ENCODE measurements at places on chromosomes 1 and 21.
A peak's percentile ranks its signal among the peaks of the same experiment; 100 is the strongest.

DNA sequence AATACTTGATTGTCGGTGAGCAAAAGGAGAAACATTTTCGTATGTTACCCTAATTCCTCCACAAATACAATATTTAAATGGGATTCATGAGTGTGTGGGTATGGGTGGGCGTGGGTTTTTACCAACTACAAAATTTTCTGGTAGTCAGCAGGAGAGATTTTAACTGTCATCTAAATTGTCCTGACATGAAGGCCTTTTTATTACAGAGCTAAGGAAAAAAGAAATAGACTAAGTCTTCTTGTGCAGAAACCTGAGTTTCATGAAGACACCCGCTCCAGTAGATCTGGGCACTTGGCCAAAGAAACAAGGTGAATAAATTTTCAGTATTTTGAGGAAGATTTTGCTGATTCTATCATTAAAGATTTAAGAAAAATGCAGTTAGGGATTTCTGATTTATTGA lies 752 bp downstream of the RGS18 start:
- no peak for DNase-seq

GRCh38 chr1:8218351-8219092 lies 99.4 kb upstream of the SLC45A1 start:
- DNase-seq, result no peak

DNA sequence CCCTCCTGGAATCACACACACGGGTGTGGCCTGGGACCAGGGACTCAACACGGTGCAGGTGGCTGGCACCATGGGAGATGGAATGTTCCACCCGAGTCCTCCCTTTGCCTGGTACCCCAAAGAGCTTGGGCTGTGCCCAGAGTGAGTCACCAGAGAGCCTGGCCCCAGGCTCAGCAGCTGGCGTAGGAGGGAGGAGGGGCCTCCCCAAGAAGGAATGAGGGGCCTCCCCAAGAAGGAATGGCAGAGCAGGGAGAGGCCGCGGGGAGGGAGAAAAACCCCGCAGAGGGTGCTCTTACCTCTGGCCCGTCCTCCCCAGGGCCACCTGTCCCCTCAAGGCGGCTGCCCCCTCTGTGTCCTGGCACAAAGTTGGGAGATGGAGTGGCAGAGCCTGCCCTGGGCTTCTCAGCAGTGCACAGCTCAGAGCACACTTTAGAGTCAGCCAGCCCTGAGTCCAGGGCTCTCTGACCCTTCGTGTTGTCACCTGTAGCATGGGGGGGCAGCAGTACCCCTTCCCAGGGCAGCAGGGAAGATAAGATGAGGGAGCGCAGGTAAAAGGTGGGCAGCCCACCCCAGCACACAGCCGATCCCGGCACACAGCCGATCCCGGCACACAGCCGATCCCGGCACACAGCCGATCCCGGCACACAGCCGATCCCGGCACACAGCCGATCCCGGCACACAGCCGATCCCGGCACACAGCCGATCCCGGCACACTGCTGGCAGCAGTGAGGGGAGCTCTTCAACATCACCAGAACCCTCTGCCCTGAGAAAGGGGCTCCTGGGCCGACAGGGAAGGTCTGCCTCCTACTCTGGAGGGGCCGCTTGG lies 20.2 kb upstream of the KCNAB2 start:
- DNase-seq, result no peak

DNA sequence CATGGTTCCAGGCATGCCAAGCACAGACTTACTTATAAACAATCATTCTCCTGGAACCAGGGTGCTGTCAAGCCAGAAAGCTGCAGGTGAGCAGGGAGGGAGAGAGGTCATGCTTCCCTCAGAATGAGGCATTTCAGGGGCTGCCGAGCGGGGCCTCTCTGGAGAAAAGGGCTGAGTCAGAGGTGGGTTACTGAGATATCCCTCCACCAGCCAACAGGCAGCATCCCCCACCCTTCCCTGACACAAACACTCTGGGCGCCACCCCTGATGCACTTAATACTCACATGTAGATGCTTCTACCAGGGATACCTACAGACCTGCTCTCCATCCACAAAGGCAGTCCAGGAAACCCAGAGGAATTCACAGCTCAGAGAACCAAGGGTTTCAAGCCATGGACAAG lies 13.1 kb downstream of the STK40 start:
- DNase-seq, result no peak

GRCh38 chr1:207808911-207809555 lies 57.2 kb downstream of the CD46 start:
- no peak for DNase-seq

GRCh38 chr1:224615861-224616755 lies at the start of gene CNIH3:
CNIH3 (plus strand) TSS chr1:224616317; CDS start chr1:224617175, 858 bp downstream.
- DNase-seq, result peak; percentile 81

- no peak for DNase-seq
Measured at GRCh38 chr1:246651012-246651695, 73.1 kb upstream of the SCCPDH start.

- DNase-seq, result no peak
Measured at GRCh38 chr1:154179946-154180687, 11.8 kb downstream of the TPM3 start.

GRCh38 chr1:98053471-98054366 lies 132.9 kb upstream of the DPYD start:
- peak; percentile 75 for DNase-seq

DNA sequence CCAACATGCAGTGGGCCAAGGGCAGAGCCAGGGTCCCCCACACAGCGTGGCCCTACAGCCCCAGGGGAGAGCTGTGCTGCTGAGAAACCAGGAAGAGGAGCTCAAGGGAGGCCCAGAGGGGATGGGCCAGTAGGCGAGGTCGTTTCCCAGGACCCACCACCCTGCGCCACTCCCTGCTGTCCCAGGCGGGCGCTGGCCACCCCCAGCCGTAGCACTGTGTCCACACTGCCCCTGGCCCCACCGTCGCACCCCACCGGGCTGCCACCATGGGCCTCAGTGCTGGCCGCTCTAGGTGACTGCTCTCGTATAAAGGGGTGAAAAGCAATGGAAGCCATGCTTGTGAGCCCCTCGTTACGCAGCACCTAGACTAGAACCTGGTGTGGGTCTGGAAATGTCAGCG lies 22.4 kb downstream of the NADK start:
- DNase-seq, result no peak

- peak; percentile 82 for DNase-seq
Measured at GRCh38 chr1:31811605-31812004, 4.2 kb downstream of the SPOCD1 start.

DNA sequence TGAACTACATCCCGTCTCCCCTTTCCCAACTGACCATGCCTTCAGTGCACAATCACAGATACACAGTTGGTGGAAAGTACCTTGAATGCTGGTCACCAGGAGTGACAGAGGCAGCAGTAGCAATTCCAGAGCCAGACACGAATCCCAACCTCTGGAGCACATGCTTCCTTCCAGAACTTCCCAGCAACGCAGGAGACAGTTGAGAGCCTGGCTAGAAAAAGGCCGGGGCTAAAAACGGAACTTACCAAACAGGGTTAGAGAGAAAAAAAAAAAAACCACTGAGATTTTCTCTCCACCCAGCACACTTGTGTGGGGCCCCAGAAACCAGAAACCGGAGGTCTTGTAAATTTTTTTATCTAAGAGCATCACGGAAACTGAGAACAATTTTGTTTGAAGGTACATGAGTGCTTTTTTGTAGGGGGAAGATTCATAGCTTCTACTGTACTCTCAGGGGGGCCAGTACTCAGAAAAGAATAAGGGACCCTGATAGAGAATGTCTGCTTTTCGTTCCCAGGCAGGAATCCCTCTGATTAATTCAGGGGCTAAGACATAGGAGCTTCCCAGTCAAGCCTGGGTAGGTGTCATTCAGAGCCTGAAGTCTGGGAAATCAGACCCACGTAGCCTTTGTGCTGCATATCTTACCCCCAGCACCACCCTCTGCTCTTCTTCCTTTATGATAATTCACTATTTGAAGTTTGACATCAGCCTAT lies at the start of gene CD48:
Gene CD48, minus strand, starts transcription at position 221 of the 710 bp plus-strand sequence. Its CDS starts 59 bp downstream, at position 162.
- DNase-seq, result no peak

DNA sequence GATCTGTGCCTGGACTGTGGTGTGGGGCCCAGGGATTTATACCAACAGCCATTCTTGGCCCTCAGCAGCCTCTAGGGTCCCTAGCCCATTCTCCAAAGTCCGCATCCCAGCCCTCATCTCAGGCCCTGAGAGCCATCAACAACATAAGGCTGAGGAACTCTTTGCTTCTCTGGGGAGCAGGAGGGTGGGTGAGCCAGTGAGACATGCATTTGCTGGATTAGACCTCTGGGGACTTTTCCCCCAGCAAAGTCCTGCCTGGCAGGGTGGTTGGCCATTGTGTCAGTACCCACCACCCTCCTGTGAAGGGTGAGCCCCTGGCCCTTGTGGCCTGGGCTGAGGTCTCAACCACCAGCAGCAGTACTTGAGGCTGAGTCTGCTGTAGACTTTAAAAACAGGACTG lies 24.2 kb upstream of the FAM20B start:
- DNase-seq, result no peak

DNA sequence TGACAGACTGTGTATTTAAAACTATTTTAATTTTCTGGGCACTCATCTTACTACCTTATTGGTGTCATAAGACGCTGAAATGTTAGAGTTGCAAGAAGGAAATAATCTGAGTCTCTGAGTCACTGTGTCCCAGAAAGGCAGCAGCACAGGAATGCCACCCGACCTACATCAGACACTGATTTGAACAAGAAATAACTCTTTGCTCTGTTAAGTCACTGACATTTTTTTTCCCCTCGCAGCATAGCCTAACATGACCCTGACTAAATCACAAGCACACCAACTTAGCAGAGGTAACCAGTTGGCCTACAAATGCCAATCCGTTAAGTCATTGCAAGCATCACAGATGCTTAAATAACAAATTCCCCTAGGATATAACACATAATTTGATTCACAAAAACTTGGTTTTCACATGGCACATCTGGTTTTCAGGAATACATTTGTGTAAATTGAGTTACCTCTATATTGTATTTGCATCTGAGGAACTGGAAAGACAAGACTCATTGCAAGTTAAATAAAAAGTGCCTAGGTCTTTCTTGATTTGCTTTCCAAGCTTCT lies 349.1 kb downstream of the SEC16B start:
- DNase-seq, result no peak

GRCh38 chr1:205301205-205301821 lies 20.2 kb downstream of the NUAK2 start:
- DNase-seq, result peak; percentile 60

- no peak for DNase-seq
Measured at GRCh38 chr1:17148950-17149608, 29.8 kb upstream of the PADI2 start.

GRCh38 chr1:31742462-31743212 lies 21.5 kb downstream of the ADGRB2 start:
- no peak for DNase-seq

GRCh38 chr1:220296981-220297380 lies 24.7 kb upstream of the RAB3GAP2 start:
- no peak for DNase-seq

- DNase-seq, result no peak
Measured at GRCh38 chr1:246351721-246352120, 155.4 kb downstream of the SMYD3 start.

- peak; percentile 77 for DNase-seq
Measured at GRCh38 chr1:180415985-180416633, 86.3 kb downstream of the ACBD6 start.

GRCh38 chr1:35499231-35499630 lies 58.0 kb downstream of the KIAA0319L start:
- DNase-seq, result no peak

GRCh38 chr1:62826901-62827300 lies 43.0 kb downstream of the ATG4C start:
- no peak for DNase-seq

DNA sequence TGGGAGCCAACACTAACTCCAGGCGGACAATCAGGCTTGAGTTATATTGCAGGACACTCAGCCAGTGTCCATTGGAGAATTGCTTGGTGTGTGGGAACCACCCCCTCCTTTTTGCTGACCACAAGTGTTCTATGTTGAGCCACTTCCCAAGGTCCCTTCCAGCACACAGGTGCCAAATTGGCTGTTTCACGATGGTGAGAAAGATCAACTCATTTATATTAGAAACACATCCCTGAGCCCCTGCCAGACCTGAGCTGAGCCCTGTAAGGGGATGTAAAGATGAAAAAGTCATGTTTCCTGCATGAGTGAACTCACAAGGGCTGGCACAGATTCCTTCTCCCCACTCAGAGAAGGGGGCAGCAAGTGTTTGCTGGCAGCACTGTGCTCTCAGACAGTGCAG lies 96.5 kb downstream of the KCNN3 start:
- DNase-seq, result no peak

DNA sequence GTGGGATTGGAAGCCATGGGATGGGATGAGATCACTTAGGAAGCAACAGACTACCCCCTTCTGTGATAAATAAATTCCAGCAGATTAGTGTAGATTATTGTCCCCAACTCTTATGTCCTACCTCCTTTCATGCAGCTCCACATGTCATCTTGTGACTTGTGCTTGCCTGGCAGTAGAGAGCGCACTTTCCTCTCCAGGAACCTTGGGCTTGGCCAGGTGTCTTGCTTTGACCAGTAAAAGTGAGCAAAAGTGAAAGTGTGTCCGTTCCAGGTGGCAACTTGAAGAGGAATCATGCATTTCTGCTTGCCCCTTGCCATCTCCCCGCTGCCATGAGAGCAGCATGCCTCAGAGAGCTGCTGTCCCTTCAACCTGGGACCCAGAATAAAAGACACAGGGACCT lies 122.9 kb upstream of the ERG start:
- no peak for DNase-seq

GRCh38 chr21:42443181-42443785 lies 39.6 kb downstream of the UBASH3A start:
- no peak for DNase-seq

- peak; percentile 39 for DNase-seq
Measured at GRCh38 chr1:210755991-210756659, 377.8 kb downstream of the KCNH1 start.

GRCh38 chr1:118984086-118984721 lies 3.9 kb downstream of the TBX15 start:
- DNase-seq, result no peak

- DNase-seq, result no peak
Measured at GRCh38 chr1:16133007-16133961, 22.6 kb downstream of the EPHA2 start.

- DNase-seq, result no peak
Measured at GRCh38 chr1:75792091-75792490, 4.6 kb upstream of the MSH4 start.

DNA sequence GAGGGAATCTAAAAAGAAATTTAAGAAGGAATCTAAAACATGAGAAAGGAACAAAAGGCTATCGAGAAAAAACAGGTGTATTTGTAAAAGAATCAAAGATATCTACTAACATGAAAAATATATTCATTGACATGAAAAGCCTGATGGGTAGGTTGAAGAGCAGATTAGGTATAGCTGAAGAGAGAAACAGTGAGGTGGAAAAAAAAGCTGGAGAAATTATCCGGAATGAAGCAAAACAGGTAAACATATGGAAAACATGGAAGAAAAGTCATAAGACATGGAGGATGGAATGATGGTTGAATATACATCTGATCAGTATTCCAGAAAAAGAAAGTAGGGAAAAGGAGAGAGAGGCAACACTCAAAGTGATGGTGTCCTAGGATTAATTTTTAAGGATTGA lies 9.6 kb downstream of the EVA1C start:
- no peak for DNase-seq

DNA sequence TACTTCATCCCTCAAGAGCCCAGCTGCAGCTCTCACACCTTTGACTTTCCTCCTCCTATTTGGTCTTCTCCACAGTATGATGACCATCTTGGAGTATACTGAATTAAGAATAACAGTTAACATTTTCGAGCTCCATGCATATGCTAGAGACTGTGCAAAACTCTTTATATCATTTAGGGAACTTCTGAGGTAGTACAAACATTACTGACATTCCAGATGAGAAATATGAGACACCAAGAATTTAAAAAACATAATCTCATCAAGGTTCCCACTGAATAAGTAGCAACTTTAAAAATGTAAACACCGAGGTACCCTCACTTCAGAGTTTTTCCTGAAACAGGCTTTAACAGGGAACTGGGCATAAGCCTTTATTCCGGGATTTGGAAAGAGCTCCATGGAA lies 22.7 kb downstream of the FMO3 start:
- no peak for DNase-seq

- DNase-seq, result no peak
Measured at GRCh38 chr1:188517139-188517538, 1688.4 kb downstream of the PLA2G4A start.

Data from NCI-H69 (cell line).